Brain pericyte (primary cell): ENCODE measurements at places on chromosomes 16 and 17.

DNA sequence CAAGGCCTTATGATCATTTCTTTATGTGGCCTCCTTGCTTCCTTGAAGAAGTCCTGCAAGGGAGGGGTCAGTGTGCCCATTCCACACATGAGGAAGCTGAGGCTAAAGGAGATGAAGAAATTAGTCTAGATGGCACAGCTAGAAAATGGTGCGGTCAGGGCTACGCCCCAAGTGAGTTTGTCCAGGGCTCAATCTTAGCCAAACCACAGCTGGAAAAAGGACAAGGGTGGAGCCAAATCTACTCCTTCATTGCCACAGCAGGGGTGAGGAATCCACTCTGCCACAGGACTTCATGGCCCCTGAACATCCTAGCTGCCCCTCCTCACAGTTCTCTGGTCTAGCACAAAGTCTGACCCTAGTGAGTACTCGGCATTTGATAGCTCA, 16.2 kb downstream of the BEAN1 start:
- no peak for DNase-seq

DNA sequence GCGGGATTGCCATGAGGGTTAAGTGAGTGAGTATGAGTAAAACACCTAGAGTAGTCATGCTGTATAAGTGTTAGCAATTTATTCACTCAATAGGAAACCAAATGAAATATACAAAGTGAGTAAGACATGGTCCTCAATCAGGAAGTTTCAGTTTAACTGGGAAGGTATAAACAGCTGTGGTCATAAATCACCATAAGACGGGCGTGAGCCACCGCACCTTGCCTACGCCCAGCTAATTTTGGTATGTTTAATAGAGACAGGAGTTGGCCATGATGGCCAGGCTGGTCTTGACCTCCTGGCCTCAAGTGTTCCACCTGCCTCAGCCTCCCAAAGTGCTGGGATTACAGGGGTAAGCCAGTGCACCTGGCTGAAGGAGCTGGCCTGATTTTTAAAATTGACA, 27.0 kb downstream of the RNF135 start:
- DNase-seq, result no peak

DNA sequence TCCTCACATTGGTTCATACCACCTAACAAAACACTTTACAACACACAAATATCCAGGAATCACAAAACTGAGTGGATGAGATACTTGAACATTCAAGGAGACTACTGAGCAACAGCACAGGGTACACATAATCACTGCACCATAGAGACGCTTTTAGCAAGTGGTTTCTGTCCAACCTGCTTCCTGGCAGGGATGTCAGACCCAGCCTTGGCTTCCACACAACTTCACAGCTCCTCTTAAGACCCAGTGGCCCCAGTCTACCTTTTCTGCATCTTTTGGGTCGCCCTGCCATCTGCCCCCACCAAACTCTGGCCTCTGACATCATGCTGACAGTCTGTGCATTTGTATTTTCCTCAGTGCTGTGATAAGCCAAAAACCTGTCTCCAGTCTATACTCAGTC, 5.9 kb upstream of the CORO6 start:
- DNase-seq, result no peak

DNA sequence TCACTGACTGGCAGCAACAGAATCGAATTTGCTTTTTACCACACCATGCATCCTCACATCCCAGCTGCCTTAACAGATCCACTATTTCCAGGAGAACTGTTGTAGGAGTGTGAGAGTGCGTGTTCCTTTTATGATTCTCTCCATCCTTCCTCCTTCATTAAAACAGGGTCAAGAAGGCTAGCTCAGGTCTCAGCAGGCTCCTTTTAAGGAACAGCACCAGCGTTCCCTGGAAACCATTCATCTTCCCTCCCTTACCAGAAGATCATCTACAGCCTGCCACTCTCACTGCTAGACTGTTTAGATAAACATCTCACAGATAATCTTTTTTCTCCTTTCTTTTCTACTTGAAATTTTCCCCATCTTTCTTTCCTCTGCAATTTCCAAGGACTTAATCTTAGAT, 1531.9 kb upstream of the CDH8 start:
- DNase-seq, result no peak

- no peak for DNase-seq
Measured at GRCh38 chr17:63694950-63695773, 4.8 kb downstream of the LIMD2 start.

DNA sequence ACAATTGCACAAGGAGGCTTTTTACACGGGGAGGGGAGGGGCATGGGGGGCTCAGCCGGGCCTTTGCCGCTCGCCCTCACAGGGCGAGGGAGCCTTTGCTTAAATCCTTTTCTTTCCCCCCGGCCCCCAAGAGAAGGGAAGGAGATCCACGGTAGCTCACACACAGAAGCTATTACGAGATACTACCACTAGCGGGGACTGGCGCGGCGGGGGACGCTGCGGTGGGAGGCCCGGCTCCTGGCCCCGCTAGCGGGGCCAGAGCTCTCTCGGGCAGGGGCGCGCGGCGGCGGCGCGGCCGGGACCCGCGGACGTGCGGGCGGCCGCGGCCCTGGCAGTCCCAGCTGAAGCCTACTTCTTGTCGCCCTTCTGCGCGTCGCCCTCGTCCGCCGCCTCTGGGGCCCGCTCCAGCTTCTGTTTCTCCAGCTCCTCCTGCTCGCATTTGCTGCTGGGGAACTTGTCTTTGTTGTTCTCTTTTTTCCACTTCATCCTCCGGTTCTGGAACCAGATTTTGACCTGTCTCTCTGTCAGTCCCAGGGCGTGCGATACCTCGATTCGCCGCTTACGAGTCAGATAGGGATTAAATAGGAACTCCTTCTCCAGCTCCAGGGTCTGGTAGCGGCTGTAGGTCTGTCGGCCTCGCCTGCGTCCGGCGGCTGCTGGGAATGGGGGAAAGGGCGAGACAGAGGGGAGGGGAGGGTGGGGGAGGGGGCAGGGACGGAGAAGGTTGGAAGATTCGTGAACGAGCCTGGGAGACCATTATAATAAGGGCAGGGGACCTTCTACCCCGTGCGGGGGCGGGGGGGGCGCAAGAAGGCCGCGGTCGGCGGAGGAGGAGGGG, 2.0 kb downstream of the HOXB8 start:
- no peak for DNase-seq

- no peak for DNase-seq
Measured at GRCh38 chr16:11105038-11105903, 150.7 kb downstream of the SOCS1 start.

- DNase-seq, result no peak
Measured at GRCh38 chr17:10120109-10120485, 78.3 kb downstream of the GAS7 start.

DNA sequence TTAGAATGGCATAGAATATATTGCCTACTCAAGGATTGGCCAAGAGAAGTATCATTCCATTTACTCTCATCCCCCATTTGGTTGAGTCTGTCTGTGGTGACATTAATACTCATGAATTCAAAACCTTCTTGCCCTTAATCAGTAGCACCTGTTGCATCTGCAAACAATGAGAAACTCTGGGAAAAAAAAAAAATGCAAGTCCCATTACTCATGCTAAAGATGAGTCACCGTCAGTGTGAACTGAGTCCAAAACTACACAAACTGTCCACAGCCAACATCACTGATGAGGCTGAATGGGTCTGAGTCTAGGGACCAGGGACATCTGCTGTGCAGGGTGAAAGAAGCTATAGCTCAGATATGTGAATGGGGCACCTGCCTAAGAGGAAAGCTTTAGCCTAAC, 96.9 kb upstream of the ADAMTS18 start:
- DNase-seq, result no peak

GRCh38 chr17:83152745-83153611, 73.6 kb downstream of the METRNL start:
- no peak for DNase-seq
